ENCODE measurements at places on chromosomes 6 and 20.

DNA sequence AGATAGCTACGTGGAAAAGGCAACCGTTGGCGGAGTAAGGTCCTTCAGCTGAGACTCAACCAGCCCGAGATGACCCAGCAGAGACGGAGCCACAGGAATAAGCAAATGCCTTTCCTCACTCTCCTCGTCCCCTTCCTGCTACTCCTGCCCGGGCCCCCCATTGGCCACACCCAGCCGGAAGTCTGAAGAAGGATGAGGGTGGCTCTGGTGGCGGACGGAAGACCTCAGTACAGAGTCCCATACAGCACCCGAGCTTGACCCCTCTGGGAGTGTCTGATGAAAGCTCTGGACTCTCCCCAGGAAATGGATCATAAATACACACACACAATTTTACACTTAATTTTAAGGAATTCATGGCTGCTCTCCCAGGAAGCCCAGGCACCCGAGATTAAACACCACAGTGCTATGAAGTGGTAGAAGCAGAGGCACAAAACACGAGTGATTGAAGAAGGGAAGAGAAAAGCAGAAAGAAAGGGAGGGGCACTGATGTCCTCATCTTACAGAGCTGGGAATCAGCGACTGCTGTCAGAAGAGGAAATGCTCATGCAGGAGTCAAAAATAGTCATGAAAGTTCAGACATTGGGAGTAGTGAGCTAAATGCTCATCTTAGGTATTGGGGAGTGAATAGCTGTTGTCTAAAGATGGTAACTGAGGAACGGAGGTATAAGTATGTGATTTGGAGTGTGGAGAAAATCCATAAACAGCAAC lies 125.6 kb downstream of the BANF2 start:
- no peak for DNase-seq

GRCh38 chr6:155162682-155163081 lies 101.1 kb upstream of the CLDN20 start:
- no peak for DNase-seq

DNA sequence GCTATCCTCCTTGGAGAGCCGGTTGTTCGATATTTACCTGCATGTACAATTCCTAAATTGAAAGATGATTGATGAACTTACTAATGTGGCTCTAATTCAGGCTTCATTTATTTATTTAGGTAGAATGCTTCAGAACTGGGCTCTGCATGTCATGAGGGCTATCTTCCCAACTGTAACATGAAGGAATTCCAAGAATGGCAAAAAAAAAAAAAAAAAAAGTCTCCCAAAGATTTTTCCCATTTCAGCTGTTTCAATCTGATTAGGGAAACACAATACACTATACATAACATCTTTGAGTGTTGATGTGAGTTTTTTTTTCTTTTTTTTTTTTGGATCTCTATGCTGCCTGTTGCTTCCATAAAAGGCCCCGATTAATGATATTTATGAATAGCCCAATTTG lies 120.1 kb upstream of the SHLD1 start:
- no peak for DNase-seq

- DNase-seq, result no peak
Measured at GRCh38 chr6:159594750-159595117, 98.3 kb downstream of the SOD2 start.

DNA sequence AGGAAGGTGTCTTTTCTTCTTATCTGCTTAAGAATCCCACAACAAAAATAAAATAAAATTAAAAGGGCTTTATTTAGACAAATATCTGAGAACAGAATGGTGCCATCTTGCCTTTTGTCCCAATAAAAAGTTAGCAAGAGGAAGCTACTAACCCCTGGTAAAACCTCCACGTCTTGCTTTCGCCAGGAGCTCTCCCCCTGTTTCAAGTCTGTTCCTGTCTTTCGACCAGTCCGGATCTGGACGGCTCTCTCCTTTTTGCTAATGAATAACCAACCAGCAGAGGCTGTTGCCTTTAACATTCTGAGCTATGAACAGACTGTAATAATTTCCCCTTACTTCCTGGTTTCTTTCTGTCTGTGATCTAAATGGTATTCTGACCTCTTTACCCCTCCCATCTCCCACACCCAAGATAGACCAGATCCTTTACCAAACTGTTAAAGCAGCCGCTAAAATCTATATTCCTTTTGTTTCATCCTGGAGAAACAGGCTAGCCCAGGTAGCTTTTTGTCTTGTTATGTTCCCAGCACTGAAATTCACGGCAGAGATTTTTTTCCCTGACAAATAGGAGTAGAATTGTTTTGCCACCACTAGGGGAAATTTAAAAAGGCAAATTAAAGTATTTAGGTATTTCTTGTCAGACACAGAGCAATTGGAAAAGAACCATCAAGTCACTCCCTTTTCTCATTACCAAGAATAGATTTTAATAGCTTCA lies at the start of gene FRK:
Gene FRK, minus strand, starts transcription at position 320 of the 712 bp plus-strand sequence. CDS start 580 bp downstream, outside the sequence.
- DNase-seq, result no peak

- DNase-seq, result no peak
Measured at GRCh38 chr6:162821102-162821501, 93.3 kb downstream of the PACRG start.

Data from stimulated activated CD8-positive, alpha-beta memory T cell treated with anti-CD3 and anti-CD28 coated beads, Interleukin-15, amount 100 ng/mL, for 1 hour (primary cell).